ENCODE measurements at places on chromosomes 5 and 9. TPM values are rescaled to one million over a fixed set of nuclear protein-coding genes. Genes with fewer than 3 reads are reported as not detected.

DNA sequence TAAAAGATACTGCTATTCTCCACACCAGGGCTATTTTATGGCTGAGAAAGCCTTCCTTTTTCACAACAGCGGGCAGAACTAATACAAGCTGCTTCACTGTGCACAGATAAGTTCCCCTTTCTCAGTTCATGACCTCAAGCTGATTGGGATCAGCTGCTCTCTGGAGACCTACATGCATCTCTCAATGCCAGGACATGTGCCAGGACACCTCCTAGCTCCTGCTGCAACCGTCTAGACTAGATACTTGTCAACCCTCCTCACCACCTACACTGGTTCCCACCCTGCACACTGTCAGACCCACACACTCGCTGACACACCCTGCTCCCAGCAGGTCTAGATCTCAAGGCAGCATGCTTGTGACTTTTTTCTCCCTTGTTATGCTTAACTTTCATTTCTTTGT, 39.8 kb downstream of the STARD4 start:
- no peak for ATAC-seq

DNA sequence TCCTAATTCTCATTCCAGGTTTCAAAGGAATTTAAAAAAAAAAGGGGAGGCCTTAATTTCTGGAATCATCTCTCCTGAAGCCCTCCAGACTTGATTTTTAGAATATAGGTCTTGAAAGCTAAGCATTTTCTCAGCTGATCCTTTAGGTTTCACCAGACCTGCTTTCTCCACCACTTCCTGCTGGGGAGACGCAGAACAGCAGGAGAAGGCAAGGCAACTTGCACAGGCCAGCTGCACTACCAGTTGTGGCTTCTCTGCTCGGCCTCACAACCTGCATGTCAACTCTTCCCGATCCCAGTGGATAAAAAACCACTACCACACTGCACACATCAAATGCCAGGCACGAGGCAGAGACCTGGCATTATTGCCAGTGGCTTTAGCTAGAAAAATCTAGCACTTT, 119.8 kb downstream of the SIL1 start:
- ATAC-seq = no peak

GRCh38 chr9:28120184-28120583, 546.9 kb upstream of the C9orf72 start:
- ATAC-seq = peak; percentile 31

DNA sequence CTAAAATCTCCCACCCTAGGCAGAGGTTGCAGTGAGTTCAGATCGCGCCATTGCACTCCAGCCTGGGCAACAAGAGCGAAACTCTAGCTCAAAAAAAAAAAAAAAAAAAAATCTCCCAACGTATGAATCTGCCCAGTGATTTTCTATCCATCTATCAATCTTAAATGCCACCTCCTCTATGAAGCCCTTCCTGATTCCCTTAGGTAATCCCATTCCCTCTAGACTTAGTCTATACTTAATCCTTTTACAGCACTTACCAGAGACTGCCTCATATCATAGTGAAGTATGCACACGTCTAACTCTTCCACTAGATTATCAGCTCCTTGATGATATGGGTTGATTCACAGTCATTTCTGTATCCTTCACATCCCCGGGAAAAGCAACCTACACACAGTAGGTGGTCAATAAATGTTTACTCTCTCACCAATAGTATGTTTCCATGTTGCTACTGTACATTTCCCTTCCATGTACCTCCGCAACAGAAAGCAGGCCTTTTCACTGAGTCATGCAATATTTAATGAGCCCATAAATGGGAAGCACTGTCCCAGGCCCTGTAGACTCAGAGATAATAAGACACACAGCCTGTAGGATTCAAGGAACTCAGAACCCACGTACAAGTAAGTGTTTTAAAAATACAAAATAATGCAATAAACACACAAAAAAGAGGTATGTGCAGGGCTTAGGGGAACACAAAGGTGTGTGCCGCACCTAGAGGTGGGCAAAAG, 1.2 kb downstream of the DROSHA start:
- ATAC-seq = no peak

GRCh38 chr5:10987925-10988504, 227.0 kb upstream of the DAP start:
- ATAC-seq = peak; percentile 57

- peak; percentile 64 for ATAC-seq
Measured at GRCh38 chr5:89613222-89613956, 730.4 kb upstream of the MEF2C start.

DNA sequence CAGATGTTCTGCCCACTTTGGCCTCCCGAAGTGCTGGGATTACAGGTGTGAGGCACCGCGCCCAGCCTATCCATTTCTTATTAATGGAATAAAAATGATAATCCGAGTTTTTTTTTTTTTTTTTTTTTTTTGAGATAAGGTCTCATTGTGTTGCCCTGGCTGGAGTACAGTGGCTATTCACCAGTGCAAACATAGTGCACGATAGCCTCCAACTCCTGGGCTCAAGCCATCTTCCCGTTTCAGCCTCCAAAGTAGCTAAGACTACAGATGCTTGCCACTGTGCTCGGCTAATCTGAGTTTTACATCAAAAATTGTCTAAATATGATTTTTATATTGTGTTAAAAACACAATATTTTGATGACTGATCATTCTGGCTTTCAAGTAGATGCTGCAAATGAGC, 6.6 kb downstream of the GPR107 start:
- no peak for ATAC-seq

DNA sequence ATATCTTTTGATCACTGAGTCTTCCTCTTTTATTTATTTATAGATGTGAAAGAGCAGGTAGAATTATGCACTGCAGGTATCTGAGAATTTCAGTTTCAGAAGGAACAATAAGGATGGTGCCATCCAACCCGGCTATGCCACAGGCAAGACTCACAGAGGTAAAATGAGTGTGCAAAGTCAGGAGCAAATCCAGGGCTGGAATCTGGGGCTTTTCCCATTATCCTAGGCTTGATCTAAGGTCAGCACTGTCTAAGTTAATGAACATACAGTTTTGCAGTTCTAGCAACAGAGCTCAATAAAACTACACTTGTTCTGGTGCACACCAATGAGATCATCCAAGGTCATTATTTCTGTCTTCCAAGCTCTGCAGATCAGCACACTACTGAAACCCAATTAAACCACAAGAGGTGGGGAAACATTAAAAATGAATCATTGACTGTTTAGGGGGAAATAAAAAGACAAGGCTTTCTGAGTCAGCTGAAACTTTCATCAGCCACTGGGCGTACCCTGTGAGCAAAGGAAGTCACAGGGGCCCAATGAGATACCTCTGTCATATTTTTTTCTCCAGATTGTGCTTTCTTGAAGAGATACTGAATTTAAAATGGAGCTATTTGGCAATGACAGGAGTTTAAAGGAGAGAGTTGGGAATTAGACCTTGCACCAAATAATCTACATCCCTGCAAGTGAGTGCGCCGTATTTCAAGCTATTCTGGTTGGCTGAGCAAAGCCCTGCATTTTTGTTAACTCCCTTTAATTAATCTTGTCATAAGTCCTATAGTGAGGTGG, 662.2 kb upstream of the ZNF608 start:
- peak; percentile 84 for ATAC-seq

- peak; percentile 77 for ATAC-seq
Measured at GRCh38 chr5:4019009-4019769, 423.6 kb downstream of the IRX1 start.

GRCh38 chr5:33408816-33409215, 31.9 kb upstream of the TARS1 start:
- no peak for ATAC-seq

GRCh38 chr5:138461343-138462125, 3.7 kb upstream of the EGR1 start:
- no peak for ATAC-seq

- no peak for ATAC-seq
Measured at GRCh38 chr9:109447329-109448076, 50.6 kb downstream of the PTPN3 start.

- no peak for ATAC-seq
Measured at GRCh38 chr5:126659805-126660482, 59.2 kb downstream of the PHAX start.

GRCh38 chr9:99224445-99224844, 2.4 kb downstream of the SEC61B start:
- ATAC-seq = no peak

- ATAC-seq = no peak
Measured at GRCh38 chr5:145228564-145228963, 606.6 kb downstream of the PRELID2 start.

- no peak for ATAC-seq
Measured at GRCh38 chr5:27191786-27192510, 153.6 kb upstream of the CDH9 start.

DNA sequence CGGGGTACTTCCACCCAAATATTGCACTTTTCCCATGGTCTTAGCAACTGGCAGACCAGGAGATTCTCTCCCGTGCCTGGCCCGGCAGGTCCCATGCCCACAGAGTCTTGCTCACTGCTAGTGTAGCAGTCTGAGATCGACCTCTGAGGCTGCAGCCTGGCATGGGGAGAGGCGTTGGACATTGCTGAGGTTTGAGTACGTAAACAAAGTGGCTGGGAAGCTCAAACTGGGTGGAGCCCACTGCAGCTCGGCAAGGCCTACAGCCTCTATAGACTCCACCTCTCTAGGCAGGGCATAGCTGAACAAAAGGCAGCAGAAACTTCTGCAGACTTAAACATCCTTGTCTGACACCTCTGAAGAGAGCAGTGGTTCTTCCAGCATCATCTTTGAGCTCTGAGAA, 40.1 kb upstream of the EBF1 start:
- ATAC-seq = no peak

Gene CCDC152
- not detected for total RNA-seq

Gene SAXO1
- total RNA-seq = not detected

Gene DPM2
- total RNA-seq = 25.7 TPM

Gene SLC9A3
- total RNA-seq = 1.6 TPM

Gene PCDHAC1
- 0.04 TPM for total RNA-seq

Gene DOK3
- total RNA-seq = 3.3 TPM

Gene OR1J2
- total RNA-seq = not detected

Gene C5orf58
- not detected for total RNA-seq

Gene IFNK
- not detected for total RNA-seq

Gene HRCT1
- 1.2 TPM for total RNA-seq

Gene DHX29
- 18.2 TPM for total RNA-seq

Gene NDOR1
- 8.6 TPM for total RNA-seq

Gene ZNF879
- 1.2 TPM for total RNA-seq

Gene KIF3A
- 5.5 TPM for total RNA-seq

Gene MAMDC4
- total RNA-seq = 1.3 TPM

Gene FBLL1
- total RNA-seq = not detected
